ENCODE measurements at places on chromosomes 6 and 20.

- DNase-seq, result no peak
Observed at GRCh38 chr6:84691978-84692623, 72.3 kb downstream of the TBX18 start.

GRCh38 chr6:6125495-6125894 lies 118.8 kb upstream of the NRN1 start:
- DNase-seq, result no peak

- DNase-seq, result peak; percentile 13
Observed at GRCh38 chr20:2093159-2093781, 8.4 kb upstream of the STK35 start.

DNA sequence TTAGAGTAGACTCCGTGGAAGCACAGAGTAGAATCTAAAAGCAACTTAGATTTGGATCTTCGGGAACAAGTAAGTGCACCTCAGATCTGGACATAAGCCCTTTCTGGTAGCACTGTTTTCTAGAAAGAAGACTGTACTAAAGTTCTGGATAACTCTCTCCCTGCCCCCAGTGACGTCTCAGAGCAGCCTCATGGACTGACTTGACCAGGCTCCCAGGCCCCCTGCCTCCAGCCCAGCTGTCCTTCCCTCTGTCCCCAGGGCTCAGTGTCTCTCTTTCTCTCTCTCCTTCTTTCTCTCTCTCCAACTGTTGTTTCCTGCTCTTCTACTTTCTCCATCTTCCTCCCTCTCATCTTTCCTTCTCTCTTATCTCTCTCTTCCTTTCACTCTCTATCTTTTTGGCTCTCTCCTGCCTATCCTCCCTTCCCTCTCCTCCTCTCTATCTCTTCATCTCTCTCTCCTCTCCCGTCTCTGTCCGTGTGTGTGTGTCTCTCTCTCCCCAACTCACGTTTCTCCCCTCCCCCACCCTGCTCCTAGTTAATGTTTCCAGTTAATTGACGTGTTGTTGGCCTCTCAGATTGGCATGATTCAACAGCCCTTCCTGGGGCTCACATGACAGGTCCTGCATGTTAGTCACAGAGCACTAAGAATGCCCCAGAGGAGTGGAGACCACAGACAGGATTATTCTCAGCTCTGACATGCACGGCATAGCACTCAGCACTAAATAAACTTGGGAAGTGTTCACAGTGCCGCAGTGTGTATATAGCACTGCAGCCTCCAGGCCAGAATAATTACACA lies 180.4 kb upstream of the FOXQ1 start:
- no peak for DNase-seq

- no peak for DNase-seq
Observed at GRCh38 chr6:158667360-158667981, 17.6 kb downstream of the SYTL3 start.

GRCh38 chr6:53879608-53880007 lies 84.8 kb downstream of the LRRC1 start:
- no peak for DNase-seq

DNA sequence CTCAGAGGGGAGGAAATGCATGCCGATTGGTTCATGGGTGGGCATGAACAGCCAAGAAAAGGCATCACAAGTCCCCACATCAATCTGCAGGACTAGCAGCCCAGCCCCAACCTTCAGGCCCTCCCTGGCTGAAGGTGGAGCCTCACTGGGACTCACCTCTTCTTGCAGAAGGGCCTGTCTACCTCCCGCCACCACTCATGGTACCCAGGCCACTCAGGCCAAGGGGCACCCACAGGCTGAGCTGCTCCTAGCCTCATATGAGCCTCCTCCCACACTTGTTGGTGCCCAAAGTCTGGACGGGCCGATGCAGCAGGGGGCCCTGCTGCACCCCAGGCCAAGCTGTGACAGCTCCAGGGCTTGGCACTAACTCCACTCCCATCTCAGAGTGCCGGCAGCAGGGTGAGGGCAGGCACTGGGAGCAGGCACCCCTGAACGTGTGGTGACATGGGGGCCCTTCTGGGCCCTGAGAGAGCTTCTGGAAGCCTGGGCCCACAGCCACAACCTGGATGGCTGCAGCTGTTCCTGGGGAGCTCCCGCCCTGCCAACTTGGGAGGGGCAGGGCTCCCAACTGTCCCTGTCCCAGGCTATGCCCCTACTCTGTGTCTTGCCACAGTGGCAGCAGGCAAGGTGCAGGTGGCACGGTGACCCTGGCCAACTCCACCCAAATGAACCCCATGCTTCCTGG lies 13.7 kb upstream of the FUT9 start:
- no peak for DNase-seq

- DNase-seq, result no peak
Observed at GRCh38 chr6:21084656-21085055, 508.9 kb upstream of the SOX4 start.

- DNase-seq, result no peak
Observed at GRCh38 chr6:137452333-137452894, 41.8 kb downstream of the OLIG3 start.
